ENCODE measurements at places on chromosomes 1 and 21.

- DNase-seq = no peak
Measured at GRCh38 chr1:201759194-201759815, 69.7 kb upstream of the IPO9 start.

GRCh38 chr1:226002667-226003501, 3.7 kb upstream of the SDE2 start:
- DNase-seq = peak; percentile 56

DNA sequence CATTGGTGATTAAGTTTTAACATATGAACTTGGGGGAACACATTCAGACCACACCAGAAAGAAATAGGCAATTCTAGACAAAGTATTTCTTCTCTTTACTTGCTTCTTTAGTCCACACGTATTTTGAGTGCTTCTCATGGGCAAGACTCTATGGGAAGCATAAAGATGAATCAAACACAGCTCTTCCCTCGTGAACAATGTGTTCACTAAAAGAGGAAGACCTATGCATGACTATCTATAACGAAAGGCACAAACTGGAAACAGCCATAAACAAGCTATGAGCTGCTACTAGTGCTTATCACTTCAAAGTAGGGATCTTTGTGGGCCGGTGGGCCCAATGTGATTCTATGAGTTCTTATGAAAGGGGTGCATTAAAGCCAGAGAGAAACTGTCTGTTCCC, 53.0 kb upstream of the PRDX6 start:
- DNase-seq = no peak

- DNase-seq = no peak
Measured at GRCh38 chr1:204337036-204337429, 22.7 kb downstream of the PLEKHA6 start.

GRCh38 chr1:217534566-217534965, 96.3 kb downstream of the GPATCH2 start:
- DNase-seq = no peak

GRCh38 chr1:41952208-41952607, 33.5 kb upstream of the HIVEP3 start:
- no peak for DNase-seq

DNA sequence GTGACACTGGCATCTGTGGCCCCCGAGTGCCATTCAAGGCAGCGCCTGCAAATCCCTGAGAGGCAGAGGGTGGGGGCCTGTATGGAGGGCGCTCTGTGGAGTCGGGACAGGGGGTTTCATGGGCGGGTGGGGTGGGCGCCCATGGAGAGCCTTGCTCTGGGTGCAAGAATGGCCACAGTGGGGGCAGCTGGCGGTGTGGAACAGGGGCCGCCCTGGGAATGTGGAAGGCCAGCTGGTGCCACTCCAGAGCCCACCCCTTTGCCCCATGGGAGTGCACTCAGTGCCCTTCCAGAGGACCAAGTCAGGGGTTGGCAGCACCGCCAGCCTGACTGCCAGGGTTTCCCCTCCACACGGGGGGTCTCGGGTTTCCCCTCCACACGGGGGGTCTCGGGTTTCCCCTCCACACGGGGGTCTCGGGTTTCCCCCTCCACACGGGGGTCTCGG, 55.0 kb upstream of the TRAPPC10 start:
- DNase-seq = no peak

DNA sequence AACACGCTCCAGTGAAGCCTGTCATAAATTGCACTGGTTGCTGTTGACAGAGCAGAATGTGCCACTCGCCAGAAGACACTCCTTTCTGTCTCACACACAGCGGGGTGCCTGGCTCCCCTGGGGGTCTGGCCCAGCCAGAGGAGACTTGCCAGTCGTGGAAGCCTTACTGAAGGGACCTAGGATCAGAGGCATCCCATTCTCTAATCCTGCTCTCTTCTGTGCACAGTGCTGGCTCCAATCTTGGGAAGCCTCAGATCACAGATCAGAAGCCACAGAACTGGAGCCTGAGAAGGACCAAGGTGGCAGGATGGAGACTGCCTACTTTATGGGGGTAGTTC, 1.4 kb downstream of the SLC9A1 start:
- DNase-seq = no peak

GRCh38 chr1:68495968-68496679, 758 bp downstream of the DEPDC1 start:
- no peak for DNase-seq

- peak; percentile 32 for DNase-seq
Measured at GRCh38 chr1:55375617-55376258, 160.6 kb upstream of the USP24 start.

DNA sequence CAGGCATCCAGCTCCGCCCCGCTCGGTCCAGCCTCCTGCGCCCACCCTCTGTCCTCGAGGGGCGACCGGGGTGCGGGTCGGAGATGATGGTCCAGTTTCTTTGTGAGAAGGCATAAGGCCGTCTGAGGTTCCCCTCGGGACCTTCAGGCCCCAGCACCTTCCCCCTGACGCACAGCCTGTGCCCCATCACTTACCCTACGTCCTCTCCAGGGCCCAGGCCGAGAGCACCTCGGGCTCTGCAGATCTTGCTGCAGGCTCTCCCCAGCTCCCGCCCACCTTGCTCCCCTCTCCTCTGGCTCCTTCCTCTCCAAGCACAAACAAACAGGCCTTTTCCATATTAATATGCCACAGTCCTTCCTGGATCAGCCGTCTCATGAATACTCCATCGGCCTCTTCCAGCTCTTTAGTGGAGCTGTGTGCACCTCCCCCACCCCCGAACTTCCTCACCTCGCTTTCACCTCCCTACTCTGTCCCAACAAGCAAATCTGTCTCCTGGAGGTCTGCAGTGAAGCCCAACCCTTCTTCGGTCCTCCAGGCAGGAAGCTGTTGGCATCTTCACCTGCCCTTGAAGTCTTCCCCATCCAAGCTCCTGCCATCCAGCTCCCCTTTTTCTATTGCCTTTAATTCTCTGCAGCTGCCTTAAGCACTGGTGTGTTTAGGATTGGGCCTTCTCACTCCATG, 448 bp upstream of the COL9A2 start:
- no peak for DNase-seq

DNA sequence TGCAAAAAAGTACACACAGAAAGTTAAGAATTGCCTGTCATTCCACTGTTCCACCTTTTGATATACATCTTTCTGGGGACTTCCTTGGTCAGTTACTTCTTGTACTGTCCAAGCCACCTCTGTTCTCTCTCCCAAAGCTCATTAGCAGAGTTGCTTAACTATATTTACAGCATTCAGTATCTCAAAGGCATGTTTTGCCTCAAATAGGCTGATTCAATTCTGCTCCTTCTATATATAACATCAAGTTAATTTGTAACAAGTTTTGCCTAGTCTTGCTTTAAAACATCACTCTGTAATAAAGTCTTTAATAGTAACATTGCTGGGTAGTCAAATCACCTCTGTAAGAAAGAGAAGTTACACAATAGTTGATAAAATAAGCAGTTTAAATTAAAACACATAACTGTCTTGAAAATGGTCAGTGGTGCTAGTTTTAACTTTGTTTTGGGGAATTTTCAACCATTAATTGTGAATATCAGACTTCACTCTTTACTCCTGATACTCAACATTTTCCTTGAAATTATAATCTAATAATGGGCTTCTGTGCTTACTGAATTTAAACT, 35.7 kb downstream of the EDARADD start:
- no peak for DNase-seq

GRCh38 chr1:222852326-222852725, 37.5 kb downstream of the DISP1 start:
- DNase-seq = no peak

DNA sequence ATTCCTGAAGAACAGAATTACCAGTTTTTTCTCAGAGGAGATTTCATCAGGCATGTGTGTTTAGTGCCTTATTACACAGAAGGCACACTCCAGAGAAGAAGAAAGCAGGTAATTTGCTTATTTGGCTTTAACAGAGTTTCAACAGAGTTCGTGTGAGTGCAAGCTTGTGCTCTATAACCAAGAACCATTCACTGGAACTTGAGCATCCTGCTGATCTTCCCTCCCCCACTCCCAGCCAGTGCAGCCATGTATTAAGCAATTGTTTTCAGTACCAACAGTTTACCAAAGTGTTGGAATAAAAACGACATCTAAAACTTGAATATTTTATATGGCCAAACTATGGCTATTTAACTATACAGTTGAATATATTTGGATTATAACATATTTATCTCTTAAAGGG, 4.3 kb downstream of the MGST3 start:
- no peak for DNase-seq

- DNase-seq = no peak
Measured at GRCh38 chr1:248884632-248885295, 21.3 kb upstream of the PGBD2 start.

- no peak for DNase-seq
Measured at GRCh38 chr1:69572921-69573320, 5.2 kb downstream of the LRRC7 start.

DNA sequence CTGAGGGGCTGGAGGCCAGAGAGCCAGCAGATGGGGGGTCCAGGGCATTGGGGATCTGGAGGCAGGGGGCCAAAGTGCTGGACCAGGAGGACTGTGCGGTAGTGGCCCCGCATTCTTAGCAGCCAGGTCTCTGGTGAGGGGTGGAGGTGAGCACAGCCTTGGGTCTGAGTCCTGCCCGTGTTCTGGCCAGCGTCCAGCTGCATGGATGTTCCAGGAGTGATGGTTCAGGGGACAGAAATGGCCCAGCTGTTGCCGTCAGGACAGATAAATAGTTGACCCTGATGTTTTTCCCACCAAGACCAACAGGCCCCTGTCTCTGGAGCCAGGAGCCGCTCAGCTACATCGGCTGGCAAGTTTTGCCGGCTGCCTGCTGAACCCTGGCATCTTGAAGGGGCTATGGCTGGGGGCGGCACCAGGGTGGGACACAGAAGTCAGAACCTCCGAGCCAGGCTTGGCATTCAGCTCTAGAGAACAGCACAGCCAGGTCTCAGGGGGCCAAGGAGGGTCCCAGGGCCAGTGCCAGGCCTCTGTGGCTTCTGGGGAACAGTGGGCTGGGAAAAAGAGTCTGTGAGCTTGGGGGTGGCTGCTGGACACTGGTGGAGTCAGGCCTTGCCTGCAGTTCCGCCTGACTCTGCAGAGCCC, 19.4 kb upstream of the TTC34 start:
- no peak for DNase-seq

DNA sequence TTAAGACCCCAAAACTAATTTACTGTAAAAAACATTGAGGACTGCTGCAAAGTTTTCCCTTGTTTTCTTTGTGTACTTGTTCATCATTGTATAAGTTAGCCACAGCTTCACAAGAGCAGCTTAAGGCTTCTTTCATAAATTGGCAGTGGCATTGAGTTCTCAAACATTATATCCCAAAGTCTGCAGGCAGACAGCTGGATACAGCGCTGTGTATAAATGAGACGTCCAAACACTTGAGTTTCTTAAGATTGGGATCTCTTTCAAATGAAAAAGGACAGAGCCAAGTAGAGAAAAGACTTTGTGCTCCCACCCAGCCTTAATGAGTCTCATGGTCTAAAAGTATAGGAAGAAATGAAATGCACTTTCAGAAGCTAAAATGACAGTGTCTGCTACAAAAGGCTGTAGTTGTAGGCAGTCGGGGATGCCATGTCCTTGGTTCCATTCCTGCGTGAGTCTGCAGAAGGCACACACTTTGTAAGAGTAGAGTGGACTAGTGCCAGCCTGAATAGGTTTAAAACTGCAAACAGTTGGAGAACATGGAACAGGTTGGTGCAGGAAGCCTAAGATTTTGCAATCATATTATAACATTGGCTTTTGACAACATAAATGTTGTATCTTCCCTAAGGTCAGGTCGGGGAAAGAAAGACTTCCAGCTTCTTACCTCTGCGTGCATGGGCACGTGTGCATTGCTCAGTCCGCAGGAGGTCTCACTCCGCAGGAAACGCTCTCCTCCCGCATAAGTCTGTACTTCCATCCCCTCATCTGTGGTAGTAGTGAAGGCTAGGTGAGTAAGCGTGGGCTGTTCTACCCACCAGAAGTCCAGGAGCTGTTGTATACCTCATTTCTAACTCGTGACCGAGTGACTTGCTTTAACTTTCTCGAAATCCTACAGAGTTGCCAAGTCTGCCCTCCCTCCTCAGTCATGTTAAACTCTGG, 94.4 kb downstream of the CD247 start:
- no peak for DNase-seq

DNA sequence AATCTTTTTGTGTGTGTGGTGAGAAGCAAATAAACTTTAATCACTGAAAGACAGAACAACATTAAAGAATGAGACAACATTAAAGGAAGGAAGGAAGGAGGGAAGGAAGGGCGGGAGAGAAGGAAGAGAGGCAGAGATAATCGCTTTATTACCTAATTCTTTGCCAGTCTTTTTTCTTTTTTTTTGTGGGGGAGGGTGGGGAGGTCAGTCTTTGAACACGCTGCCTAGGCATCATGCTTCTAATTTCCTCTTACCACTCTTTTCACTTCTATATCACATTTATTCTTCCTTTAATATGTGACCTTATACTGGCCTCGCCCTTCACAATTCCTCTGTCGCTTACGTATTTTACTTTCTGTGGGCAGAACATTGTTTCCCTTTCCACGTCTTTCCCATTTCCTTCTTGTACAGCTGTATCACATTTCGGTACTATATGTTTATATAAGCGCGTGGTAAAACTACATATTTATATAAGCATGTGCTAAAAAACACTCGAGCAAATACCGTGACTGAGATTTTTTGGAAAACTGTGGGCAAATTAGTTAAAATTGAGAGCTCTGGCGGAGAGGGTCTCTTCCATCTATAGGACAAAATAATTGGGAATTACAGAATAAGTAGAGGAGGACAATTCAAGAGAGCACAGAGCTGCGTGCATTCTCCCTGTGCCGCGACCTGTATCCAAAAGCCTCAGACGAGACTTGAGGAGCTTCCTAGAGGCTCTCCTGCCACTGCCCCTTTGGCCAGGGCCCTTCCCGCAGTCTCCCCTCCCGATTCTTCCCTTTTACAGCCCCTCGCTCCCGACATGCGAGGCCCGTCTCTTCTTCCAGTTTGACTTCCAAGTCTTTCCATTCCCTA, 823 bp upstream of the PRKAA2 start:
- no peak for DNase-seq

DNA sequence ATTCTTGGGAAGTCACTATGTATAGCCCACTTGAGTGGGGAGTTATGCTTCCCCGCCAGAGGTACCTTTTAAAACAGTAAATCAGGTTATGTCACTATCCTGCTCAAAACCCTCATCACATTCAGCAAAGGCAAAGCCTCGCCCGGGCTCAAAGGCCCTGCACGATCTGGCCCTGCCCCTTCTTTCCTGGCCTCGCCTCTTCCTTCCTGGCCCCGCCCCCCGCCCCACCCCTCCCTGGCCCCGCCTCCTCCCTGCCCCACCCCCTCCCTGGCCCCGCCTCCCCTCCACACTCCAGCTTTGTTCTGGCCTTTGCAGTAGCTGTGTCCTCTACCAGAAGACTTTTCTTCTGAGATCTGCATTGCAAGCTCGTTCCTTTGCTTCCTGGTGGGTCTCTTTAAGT, 6.6 kb downstream of the LDLRAD2 start:
- peak; percentile 34 for DNase-seq

- DNase-seq = peak; percentile 20
Measured at GRCh38 chr21:34886240-34887104, 162.6 kb downstream of the RUNX1 start.

GRCh38 chr1:99149952-99150351, 114.3 kb upstream of the PLPPR4 start:
- DNase-seq = no peak

GRCh38 chr1:76203127-76203526, 128.6 kb downstream of the ST6GALNAC3 start:
- DNase-seq = no peak

- no peak for DNase-seq
Measured at GRCh38 chr1:56644919-56645676, at the start of gene PRKAA2. TSS of gene PRKAA2 (plus strand) at chr1:56645314. CDS start at chr1:56645388, 74 bp downstream.

GRCh38 chr1:115091572-115091971, 2.3 kb upstream of the TSPAN2 start:
- no peak for DNase-seq

All from CD4-positive, alpha-beta T cell treated with Interferon alpha-2 for 1 hour (primary cell).